ENCODE measurements at places on chromosomes 4 and X.

DNA sequence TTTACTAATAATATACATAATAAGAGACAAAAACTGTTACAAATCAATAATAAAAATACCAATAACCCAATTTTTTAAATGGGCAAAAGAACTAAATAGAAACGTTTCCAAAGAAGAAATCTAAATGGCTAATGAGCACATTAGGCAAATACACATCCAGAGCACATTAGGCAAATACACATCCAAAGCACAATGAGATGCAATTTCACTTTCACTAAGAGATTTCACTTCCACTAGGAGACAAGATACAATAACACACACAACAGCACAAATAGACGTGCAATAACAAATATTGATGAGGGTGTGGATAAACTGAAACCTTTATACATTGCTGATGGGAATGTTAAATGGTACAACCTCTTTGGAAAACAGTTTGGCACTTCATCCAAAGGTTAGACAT lies 250.7 kb downstream of the ARAP2 start:
- no peak for DNase-seq

DNA sequence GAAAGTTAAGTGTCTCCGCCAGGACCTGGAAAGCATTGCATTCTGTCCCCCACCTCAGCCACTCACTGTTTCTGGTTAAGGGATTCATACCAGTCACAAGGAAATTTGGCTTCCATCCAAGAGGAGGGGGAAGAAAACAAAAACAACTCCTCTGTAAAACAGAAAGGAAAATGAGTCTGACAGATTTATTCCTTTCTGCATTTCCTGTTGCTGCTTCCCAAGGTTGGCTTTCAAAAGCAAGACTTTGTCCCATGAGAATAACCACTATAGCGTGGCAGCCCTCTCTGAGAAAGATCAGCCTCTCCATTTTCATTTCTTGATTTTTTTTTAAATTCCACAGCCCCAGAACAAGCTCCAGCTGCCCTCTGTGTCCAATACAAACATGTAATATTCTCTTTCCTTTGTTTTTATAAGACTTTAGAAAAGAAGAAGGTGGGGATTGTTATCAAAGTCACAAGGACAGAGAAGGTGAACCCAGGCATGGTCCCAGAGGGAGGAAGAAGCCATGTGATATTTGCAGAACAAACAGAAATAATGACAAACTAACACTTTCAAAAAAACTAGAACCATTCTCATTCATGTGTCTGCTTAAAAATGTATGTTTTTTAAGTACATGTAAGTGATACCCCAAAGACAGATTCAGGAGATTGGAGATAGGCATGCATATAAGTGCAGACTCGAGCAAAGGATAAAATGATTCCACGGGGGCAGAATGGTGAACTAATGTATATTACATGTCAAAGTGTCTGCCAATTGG lies 90.7 kb upstream of the DCLK2 start:
- DNase-seq = no peak

DNA sequence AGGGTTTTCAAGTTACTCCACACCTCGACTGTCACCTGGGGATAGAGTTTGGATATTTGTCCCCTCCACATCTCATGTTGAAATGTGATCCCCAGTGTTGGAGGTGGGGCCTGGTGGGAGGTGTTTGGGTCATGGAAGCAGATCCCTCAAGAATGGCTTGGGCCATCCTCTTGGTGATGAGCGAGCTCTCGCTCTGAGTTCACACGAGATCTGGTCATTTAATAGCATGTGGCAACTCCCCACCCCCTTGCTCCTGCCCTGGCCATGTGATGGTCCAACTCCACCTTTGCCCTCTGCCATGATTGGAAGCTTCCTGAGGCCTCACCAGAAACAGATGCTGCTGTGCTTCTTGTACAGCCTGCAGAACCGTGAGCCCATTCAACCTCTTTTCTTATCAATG lies 8.3 kb downstream of the CTAG1A start:
- DNase-seq = no peak

DNA sequence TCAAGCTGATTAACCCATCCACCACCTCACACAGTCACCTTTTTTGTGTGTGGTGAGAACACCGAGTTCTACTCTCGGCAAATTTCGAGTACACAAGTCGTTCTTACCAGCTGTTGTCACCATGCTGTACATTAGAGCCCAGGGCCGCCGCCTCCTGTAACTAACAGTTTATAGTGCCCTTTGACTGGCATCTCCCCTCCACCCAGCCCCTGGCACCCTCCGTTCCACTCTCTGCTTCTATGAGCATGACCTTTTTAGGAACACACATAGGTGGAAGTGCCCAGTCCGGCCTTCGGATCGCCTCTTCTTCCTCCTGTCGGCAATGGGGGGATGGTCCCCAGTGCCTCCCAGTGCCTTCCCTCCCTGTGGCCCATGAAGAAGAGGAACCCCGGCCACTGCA lies 141.4 kb downstream of the STK32B start:
- no peak for DNase-seq

GRCh38 chrX:134880866-134881265 lies 109.9 kb upstream of the SMIM10 start:
- DNase-seq = no peak

DNA sequence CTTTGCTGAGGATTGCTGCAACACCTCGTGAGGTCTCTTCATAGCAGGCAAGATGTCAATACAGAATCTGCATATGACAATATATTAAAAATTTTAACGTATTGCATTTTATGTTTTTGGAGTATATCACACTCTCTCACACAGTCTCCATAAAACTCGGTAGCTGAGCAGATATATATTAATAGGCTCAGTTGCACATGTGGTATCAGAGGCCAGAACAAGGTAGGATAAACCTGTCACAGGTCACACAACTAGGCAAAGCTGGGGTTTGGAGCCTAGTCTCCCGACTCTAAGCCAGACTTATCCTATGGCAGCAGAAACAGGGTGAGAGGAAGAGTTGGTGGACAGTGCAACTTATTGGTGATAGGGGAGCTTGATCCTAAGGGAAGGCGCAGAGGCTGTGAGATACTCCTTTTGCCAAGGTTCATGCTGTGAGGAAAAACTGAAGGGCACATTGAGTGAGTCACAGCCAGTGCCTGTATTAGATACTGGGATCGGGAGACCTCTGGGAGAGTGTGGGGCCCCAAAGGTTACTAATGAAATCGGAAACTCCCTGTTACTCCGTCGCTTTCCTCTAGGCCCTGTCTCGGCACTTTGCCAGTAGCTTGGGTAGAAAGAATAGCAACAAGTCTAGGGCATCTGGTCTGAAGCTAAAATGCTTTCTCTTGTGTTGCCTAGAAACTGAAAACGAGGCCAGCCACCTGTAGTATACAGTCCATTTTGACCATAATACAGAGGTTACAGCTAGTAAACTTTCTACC lies 195.7 kb downstream of the ARHGAP10 start:
- no peak for DNase-seq

- DNase-seq = no peak
These were observed 24.3 kb upstream of the NDNF start for GRCh38 chr4:121096629-121097028.

DNA sequence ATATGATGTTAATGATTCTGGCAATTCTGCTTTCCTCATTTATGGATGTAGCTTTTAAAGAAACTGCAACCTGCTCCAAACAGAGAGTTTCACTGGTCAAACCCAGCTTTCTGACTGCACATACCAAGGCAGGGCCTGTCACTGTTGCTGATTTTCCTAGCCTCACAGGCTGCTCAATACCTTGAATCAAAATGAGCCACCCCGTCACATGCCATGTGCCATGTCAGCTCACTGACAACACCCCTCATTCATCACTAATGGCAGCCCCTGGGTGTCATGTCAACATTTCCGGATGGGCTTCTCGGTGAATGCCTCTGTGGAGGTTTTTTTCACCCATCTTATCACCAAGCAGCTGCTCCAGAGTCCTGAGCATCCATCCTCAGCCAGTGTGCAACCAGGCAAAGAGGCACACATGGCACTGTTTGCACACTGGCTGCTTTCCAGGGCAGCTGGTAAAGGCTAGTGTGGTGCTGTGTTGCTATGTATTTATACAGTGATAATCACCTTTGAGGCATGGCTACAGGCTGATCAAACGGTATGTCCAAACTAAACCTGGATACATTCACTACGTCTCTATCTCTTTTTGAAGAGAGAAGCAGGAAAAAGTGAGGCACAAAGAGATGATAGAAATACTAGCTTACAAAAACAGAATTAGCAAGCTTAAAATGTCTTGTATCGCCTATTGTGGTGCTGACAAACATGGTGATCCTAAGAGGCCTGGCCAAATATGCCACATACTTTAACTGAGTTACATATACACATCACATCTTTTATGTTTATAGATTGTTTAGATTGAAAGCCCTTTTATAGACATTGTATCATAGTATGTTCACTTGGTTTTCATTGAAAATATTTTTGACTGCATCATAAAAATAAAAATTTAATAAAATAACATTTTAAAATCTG lies 94.6 kb upstream of the INPP4B start:
- DNase-seq = no peak

GRCh38 chr4:120052856-120053255 lies 13.8 kb downstream of the MAD2L1 start:
- DNase-seq = no peak

DNA sequence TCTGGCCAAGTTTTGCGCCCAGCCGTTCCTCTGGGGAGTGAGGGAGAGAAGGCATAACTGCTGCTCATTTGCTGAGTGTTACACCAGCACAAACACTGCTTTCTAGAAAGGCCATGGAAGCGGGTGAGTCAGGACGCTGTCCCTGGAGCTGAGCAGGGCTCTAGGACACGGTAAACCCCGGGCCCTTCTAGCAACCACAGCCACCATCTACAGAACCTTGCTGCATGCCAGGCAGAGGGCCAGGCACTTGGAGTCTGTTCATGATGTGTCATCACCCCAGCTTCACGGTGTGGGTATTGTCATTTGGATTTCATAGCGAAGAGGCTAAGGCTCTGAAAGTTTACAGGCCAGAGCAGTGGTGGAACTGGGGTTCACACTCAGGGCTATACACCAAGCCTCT lies 31.8 kb upstream of the C4orf50 start:
- no peak for DNase-seq

GRCh38 chr4:150495550-150495949 lies 86.4 kb upstream of the MAB21L2 start:
- no peak for DNase-seq

- DNase-seq = no peak
These were observed 28.2 kb downstream of the FHDC1 start for GRCh38 chr4:152964335-152964734.

DNA sequence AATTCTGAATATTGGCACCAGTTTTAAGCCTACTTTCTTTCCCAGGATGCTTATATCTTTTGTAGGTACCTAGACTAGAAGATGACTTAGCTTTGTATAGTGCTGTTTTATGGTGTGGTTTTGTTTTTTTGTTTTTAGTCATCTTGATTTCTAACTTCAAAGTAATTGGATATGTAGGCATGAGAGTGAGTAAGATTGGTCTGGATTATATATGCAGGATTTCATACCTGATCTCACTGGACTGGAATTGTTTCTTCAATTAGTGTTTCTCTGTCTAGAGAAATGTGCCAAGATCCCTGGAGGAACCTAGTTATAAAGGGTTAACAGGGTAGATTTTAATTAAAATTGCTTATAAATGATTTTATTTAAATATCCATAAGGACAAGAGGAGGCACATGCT lies 23.1 kb downstream of the NAP1L5 start:
- DNase-seq = no peak

DNA sequence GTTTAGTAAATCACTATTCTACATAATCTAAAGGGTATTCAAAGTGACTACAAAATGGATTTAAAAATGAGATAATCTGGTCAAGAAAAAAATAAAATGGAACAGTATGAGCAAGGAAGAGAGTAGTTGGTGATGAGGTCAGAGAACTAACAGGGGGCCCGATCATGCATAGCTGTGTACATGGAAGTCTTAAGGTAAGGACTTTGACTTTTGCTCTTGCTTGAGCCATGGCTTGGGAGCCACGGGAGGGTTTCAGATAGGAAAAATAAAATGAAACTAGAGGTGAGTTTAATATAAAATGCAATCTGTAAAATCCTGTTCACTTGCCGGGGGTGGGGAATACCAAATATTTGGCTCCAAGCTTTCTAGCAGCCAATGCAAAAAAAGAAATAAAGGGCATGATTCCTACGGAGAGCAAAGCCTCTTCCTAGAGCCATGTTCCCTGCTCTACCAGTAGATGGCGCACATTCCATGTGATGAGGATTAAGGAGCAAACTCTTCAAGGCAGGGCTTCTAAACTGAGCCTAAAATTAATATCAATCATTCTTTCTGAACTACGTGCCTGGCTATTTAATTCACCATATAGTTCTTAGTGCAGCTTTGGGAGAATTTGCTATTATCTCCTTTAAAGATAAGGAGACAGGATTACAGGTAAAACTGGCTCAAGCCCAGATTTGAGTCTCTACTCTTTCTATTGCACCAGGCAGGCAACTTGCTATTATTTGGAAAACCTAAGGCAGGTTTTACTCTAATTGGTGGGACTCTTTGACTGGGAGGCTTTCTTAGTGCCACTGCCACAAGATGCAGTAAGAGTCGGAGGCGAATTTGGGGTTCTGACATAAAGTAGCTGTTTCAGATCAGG lies 6.8 kb upstream of the CLCN5 start:
- DNase-seq = peak; percentile 30

DNA sequence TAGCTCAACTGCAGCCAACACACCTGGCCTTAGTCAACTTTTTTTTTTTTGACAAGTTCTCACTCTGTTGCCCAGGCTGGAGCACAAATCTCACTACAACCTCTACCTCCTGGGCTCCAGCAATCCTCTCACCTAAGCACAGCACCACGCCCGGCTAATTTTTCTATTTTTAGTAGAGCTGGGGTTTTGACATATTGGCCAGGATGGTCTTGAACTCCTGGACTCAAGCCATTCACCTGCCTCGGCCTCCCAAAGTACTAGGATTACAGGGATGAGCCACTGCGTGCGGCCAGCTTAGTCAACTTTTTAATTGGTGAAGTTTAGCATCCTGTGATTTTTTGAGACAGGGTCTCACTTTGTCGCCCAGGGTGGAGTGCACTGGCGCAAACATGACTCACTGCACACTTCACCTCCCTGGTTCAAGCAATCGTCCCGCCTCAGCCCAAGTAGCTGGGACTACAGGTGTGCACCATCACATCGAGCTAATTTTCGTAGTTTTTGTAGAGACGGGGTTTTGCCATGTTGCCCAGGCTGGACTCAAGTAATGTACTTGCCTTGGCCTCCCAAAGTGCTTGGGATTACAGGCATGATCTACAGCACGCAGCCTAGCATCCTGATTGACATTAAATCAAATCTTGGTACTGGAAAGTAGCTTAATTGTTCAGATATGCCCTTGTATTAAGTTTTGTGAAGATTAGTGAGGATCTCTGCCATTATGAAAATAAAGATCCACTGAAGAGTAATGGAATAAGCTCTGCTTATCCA lies 8.3 kb downstream of the HNRNPDL start:
- no peak for DNase-seq

- DNase-seq = no peak
These were observed 62.5 kb upstream of the ENPP6 start for GRCh38 chr4:184280137-184280536.

DNA sequence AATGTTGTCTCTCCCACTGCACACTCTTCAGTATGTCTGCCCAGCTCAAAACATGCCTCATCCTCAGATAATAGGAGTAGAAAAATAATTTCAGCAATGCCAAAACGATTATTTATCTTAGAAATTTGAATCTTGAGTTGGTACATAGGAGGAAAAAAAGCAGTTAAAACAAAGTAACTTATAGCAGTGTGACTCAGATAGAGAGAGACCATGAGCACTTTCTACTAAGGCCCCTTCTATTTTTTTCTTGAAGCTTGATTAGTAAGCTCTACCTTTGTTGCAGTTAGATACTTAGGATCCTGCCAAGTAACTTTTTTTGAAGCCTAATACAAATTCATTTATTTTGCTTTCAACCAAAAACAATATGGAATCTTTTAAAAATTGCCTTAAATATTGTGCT lies 212.3 kb downstream of the MAD2L1 start:
- no peak for DNase-seq
